ENCODE measurements at places on chromosomes 12 and 14.

GRCh38 chr12:92899386-92900001 is 29.6 kb downstream of the EEA1 start:
- no peak for DNase-seq

GRCh38 chr12:72105849-72106248 is 166.3 kb upstream of the TRHDE start:
- no peak for DNase-seq

DNA sequence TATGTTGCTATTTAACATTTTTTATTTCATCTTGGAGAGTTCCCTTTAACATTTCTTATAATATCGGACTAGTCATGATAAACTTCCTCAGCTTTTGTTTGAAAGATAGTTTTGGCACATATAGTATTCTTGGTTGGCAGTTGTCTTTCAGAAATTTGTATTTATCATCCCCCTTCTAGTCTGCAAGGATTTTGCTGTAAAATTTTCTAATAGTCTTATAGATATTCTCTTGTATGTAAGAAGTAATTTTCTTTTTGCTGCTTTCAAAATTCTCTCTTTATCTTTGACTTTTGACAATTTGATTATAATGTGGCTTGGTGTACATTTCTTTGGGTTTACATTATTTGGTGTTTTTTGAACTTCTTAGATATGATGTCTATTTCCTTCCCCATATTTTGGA is 116.0 kb upstream of the AVPR1A start:
- no peak for DNase-seq

DNA sequence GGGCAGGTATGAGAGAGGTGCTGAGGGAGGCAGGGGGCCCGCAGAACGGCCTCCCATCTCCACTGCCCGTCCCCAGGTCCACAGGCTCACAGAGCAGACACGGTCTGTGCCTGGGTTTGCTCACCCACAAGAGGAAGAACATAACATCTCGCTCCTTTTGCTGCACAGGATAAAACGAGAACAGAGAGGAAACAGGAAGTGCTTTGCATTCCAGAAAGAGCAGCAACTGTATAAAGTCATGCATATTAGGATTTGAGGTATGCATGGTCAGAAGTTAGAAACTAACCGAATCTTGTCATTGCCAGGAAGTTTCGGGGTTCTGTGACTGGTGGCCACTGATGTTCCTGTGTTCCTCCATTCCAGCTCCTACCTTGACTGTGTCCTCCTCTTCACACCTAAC is 25.0 kb downstream of the NTF3 start:
- no peak for DNase-seq

- DNase-seq: no peak
These were observed 425.5 kb downstream of the C12orf50 start for GRCh38 chr12:87603727-87604126.

DNA sequence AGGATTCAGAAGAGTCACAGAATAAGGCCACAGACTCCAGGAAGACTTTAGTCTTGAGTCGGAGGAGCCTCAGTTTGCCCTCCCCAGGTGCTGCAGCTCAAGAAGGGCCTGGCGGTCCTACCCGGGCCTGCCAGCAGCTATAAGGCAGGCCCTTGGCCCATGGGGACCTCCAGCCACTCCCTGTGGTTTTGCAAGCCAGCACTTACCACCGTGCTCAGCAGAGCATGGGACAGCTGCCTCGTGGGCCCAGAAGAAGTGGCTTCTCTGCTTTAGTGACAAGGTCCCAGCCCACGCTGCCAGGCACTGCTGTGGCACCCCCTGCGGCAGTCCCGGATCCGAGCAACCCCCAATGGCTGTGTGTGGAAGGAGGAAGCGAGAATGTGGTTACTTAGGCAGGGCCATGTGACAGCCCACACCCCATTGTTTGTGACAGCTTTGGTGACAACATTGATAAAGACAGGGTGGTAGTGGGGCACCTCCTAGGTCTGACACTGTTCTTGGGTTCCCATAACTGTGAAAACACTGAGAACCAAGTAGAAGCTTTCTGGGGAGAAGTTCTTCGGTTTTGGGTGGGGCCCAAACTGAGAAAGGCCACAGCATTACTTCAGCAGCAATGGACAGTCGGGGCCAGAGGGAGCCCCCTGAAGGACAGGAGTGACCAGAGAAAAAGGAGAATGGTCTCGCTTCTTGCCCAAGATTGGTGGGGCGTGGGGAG is at the start of gene SELPLG:
TSS of gene SELPLG (minus strand) at position 361 of the 715 bp plus-strand sequence. CDS start 9,587 bp downstream, outside the sequence.
- DNase-seq: peak; percentile 68

GRCh38 chr12:128394137-128394536 is 127.2 kb downstream of the TMEM132C start:
- DNase-seq: no peak

All from activated CD4-positive, alpha-beta T cell treated with anti-CD3 and anti-CD28 coated beads for 24 hours (primary cell).